Fibroblast of skin of left quadriceps (primary cell): ENCODE measurements at places on chromosomes 4 and X.
A peak's percentile ranks its signal among the peaks of the same experiment; 100 is the strongest.

DNA sequence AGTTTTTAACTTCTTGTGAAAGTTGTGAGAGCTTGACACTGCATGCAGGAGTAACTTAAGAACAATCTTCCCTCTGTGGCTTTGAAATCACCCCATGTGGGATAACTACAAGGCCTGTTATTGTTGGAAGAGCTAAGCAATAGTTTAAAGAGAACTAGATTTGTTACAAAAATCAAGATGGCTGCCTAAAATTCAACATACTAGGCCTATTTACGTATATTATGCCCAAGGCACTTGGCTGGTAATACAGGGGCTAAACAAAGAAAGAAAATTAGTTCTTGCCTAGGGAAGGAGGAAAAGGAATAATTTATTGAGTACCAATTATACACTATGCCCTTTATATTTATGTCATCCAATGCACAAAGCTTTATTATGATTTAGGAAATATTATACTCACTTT lies 36.1 kb downstream of the DMD start:
- no peak for DNase-seq

GRCh38 chr4:155119006-155119405 lies 89.4 kb upstream of the NPY2R start:
- DNase-seq: no peak

GRCh38 chr4:53654300-53654758 lies 63.0 kb upstream of the LNX1 start:
- no peak for DNase-seq

GRCh38 chrX:32116047-32116446 lies 1044.2 kb upstream of the FTHL17 start:
- no peak for DNase-seq

GRCh38 chrX:39133971-39134370 lies 332.7 kb downstream of the MID1IP1 start:
- no peak for DNase-seq

GRCh38 chr4:185820146-185821028 lies 8.4 kb upstream of the SORBS2 start:
- DNase-seq: no peak

DNA sequence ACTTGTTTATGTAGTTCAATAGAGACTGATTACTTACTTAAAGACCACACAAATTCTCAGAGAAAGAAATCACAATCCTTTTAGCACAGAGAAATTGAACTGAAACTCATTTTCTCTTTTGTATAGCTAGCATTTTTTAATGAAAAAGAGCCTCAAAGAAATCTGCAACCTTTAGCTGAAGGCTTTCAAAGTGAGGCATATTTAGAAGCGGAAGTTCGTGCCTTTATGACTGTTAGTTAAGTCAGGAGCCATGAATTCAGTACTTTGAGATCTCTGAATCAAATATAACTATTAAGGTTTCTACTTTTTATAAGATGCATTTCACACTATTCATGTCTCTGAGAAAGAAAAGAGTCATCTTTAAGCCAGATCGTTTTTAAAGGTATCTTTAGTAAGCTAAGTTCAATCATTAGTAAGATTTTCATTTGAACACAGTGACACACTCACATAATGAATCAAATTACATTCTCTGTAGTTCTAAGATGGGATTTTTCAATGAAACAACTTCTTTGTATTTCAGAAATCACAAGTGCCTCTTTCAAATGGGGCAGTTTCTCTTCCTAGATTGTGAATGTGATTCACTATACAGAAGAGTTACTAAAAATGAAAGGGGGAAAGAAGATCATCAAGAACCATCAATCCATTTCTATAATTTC lies 61.4 kb downstream of the SMARCA1 start:
- DNase-seq: no peak

DNA sequence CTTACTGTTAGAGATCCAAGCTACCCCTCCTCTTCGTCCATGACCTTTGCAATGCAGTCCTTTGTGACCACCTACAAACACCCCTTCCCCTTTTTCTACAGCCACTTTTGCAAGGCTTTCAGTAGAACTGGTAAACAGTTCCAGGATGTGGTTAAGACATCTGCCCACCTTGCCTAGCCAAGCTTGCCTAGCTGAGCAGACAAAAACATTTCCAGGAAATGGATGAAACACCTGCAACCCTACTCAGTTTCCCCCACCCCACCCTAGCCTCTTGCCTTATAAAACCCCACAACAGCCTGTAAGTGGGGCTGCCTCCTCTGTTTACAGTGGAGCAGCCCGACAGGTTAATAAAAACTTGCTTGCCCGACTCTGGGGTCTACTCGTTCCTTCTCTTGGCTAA lies 133.8 kb downstream of the ZC4H2 start:
- no peak for DNase-seq

DNA sequence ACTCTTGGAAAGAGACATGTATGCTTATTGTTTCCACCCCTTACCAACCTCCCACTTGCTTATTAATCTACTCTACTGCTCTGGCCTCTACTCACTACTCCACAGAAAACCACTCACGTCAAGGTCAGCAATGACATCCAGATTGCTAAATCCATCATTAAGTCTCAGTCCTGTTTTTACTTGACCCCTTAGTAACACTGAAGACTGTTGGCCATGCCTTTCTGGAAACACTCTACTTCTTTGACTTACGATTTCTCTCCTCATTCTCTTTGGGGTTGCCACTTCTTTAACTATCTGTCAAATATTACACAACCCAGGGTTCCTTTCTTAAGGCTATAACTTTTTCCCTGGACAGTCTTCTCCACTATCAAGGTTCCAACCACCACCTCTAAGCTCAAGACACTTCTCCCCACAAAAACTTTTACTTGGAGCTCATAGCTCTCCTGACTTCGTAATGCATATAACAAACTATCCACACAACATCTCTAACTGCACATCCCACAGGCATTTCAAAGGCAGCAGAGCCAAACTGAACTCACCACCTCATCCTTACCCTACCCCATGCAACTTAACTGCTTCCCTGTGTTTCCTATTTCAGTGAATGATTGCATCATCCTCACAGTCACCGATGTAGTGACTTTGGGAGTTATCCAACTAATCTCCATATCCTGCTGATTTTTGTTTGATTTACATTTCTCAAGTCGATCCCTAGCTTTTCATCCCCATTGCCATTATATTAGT lies 15.8 kb upstream of the MAGEA4 start:
- DNase-seq: peak; percentile 64

DNA sequence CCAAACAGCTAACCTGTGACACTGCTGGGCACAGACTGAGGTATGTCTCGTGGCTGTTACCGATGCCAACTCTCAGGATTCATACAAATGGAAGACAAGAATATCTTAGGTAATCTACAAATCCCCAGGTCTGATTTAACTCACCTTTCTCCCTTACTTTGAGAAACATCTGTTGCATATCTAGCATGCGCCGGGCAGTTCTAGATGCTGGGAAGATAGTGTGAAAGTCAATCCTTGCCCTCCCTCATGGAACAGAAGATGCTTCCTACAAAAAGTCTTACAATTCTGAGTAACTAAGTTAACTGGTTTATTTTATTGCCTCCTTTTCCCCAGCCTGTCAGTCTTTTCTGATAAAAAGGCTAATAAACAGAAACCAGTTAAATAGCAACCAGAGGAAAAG lies 212.2 kb upstream of the FAT1 start:
- no peak for DNase-seq

GRCh38 chr4:11881364-11881763 lies 452.7 kb upstream of the HS3ST1 start:
- no peak for DNase-seq
